Neural crest cell (in vitro differentiated cells): ENCODE measurements at places on chromosomes 7 and 10. TPM values are rescaled to one million over a fixed set of nuclear protein-coding genes. Genes with fewer than 3 reads are reported as not detected.

PPP1R3A gene
- not detected in 2 replicates for total RNA-seq

LBX1 gene
- 1.0 and 1.1 TPM in 2 replicates for total RNA-seq

MKRN1 gene
- total RNA-seq: 69.3 and 81.2 TPM in 2 replicates

ECHS1 gene
- 98.1 and 103 TPM in 2 replicates for total RNA-seq

UNCX gene
- 2.4 and 2.7 TPM in 2 replicates for total RNA-seq

ABCB1 gene
- 5.6 and 6.1 TPM in 2 replicates for total RNA-seq

C10orf105 gene
- total RNA-seq: 0.12 and 0.20 TPM in 2 replicates

CTAGE8 gene
- 0.72 TPM in 1 of 2 replicates, not detected in the other for total RNA-seq

- no peak for DNase-seq
- no peaks in the 10 kb centered on the region for H3K36me3 ChIP-seq
- no peak overlapping the region for H3K4me3 ChIP-seq
Measured at GRCh38 chr10:32687546-32687945, 241.6 kb downstream of the CCDC7 start.

- H3K4me1 ChIP-seq: no peaks in the 10 kb centered on the region
- no peak for DNase-seq
- no peak overlapping the region for H3K4me3 ChIP-seq
Measured at GRCh38 chr10:96272316-96273280, 1.2 kb upstream of the BLNK start.

DNA sequence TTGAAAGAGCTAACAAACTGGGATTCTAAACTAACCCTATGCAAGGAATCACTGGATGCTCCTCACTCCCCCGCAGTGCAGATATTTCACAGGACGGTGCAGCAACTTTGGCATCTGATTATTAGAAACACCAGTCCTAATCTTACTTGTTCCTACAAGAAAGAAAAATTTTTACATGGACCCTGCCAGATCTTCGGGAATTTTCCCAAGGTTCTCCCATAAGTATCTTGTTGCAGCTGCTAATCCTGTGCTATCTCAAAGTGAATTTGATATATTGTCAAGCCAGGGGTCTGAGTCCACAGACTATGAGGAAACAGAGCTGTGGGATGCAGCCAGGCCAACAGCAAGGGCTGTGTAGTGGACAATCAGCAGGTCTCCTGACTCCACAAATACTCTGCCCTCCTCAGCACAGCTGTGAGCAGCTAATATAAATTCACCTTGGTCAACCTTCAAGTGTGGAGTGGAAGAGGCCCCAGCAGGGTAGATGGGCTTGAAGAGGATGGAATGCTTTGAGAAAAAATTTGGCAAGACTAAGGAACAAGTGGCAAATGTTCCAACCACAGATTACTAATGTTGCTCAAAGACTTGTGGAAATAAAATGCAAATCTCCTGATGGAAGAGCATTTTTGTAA is 25.6 kb downstream of the VSTM4 start:
- H3K27ac ChIP-seq: no peak overlapping the region
- H3K36me3 ChIP-seq: peaks cover 14% of the 10 kb centered on the region
- no peak for DNase-seq

DNA sequence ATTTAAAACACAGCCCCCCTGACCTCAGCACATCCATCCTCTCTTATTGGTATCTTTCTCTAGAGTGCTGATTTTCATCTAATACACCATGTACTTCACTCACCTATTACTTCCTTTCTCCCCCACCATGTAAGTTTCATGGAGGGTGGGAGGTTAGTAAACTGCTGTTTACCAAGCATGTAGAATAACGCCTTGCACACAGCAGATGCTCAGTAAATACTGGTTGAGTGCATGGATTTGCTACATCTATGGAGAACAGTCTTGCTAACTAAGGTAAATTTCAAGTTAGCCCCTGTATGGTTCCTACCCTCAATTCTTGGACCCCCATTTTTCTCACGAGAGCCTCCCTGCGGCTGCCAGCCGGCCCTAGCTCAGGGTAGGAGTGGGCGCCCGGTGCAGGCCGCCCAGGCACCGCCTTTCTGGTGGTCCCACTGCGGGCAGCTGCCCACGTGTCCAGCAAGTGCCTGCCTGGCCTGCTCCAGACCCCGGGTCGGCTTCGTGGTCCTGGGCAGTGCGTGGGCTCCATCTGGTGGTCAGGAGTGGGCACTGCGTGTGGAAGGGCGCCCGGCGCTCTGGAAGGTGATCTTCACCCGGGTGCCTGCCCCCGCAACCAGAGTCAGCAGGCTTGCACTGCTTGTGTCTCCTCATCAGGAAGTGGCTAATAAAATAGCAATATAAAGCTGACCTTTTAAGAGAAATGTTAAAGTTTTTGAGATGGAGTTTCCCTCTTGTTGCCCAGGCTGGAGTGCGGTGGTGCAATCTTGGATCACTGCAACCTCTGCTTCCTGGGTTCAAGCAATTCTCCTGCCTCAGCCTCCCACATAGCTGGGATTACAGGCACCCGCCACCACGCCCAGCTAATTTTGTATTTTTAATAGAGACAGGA is 63.4 kb upstream of the DNAJB6 start:
- DNase-seq: peak; percentile 76
- H3K36me3 ChIP-seq: peaks cover 2% of the 10 kb centered on the region
- H3K4me1 ChIP-seq: no peaks in the 10 kb centered on the region
- H3K27ac ChIP-seq: no peak overlapping the region

DNA sequence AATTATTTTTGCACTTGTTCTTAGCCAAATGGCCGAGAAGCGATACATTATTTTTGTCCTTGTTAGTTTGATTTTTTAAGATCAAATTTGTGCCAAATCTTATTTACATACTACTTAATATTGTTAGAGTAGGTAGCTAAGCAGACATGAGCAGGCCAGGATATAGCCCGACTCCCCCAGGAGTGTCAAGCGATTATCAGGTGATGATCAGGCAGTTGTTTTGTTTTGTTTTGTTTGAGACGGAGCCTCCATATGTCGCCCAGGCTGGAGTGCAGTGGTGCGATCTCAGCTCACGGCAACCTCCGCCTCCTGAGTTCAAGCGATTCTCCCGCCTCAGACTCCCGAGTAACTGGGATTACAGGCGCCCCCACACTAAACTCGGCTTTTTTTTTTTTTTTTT is 71.1 kb downstream of the LYZL2 start:
- DNase-seq: no peak
- H3K4me3 ChIP-seq: no peak overlapping the region
- H3K27ac ChIP-seq: no peak overlapping the region

GRCh38 chr7:96596120-96596826 is 113.4 kb downstream of the SEM1 start:
- H3K4me3 ChIP-seq: no peak overlapping the region
- no peak for DNase-seq
- no peaks in the 10 kb centered on the region for H3K36me3 ChIP-seq
- no peaks in the 10 kb centered on the region for H3K27me3 ChIP-seq

DNA sequence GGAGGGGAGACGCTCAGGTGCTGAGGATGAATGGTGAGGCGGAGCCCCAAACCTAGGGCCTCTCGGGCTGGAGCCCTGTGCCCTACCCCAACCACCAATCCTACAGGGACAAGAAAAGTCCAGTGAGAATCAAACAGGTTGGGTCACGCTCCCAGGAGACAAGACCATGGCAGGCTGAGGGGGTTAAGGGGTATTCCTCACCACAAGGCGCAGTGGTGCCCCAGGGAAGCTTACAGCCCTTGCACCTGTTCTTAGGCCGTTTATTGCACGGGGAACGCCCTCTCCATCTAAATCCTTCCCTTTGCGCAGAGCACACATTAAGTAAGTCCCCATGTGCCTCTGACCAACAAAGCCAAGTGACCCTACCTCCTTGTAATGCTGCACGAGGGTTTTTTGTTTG is 3.5 kb downstream of the FZD9 start:
- H3K27me3 ChIP-seq: peaks cover 2% of the 10 kb centered on the region
- no peak for DNase-seq
- peaks cover 43% of the 10 kb centered on the region for H3K4me1 ChIP-seq
- H3K36me3 ChIP-seq: peaks cover 7% of the 10 kb centered on the region
- H3K27ac ChIP-seq: no peak overlapping the region

DNA sequence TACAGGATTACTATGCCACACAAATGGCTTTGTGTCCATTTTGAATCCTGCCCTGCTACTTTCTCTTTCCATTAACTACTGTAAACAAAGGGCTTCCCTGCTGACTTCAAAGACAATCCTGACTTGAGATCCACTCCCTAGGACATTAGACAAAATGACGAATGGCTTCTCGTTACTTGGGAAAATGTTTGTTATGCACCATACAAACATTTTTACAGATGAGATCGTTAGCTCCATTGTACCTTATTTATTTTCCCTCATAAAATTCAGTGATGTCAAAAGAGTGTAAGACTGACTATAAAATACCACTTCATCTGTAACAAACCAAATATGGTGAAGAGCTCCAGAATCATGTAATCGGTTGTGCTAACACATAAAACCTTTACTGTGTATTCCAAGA is 121.8 kb downstream of the CD36 start:
- no peak overlapping the region for H3K4me3 ChIP-seq
- peak overlapping the region; percentile 79 for H3K27ac ChIP-seq
- no peak for DNase-seq
- H3K4me1 ChIP-seq: peaks cover 25% of the 10 kb centered on the region

- no peak overlapping the region for H3K4me3 ChIP-seq
- no peaks in the 10 kb centered on the region for H3K36me3 ChIP-seq
- H3K4me1 ChIP-seq: no peaks in the 10 kb centered on the region
- no peak overlapping the region for H3K27ac ChIP-seq
Measured at GRCh38 chr10:19532411-19532810, 283.8 kb upstream of the PLXDC2 start.
